A673 (cell line): ENCODE measurements at places on chromosomes 16 and 17.

GRCh38 chr16:34802848-34803599, 1343.6 kb downstream of the TP53TG3F start:
- no peak for DNase-seq

DNA sequence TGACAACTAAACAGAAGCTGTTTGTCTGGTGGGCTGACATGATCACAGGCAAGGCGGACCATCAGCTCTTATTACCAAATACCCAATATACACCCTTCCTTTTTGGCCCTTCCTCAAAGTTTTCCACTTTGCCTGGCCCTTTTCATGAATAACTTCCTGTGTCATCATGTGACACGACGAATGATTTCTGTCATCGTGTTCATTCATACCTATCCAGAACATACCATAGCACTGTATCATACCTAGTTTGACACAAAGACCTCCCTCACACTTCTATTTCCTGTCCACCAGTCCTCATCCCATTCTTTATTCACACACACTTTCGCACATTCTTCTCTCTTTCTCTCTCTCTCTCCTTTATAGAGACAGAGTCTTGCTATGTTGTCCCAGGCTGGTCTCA, 131.8 kb downstream of the STX8 start:
- DNase-seq, result no peak

DNA sequence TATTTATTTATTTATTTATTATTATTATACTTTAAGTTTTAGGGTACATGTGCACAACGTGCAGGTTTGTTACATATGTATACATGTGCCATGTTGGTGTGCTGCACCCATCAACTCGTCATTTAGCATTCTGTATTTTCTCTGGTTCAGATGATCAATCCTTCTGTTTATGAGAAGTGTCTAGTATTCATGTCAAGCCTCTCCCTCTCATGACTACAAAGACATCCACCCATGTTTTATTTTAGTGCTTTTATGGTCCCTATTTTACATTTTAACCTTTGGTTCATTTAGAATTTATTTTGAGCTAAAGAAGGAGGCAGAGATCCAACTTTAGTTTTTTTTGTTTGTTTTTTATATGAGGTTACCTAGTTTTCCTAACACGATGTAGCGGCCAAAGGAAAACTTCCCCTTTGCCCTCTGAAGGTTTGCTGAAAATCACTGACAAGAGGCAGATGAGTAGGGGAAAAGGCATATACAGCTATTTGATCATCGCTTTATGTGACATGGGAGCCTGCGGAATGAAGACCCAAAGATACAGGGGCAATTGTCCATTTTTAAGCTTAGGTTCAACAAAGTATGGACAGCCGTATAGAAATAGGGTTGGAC, 22.4 kb upstream of the AQP8 start:
- DNase-seq, result no peak

GRCh38 chr16:55515111-55515510, 6.2 kb downstream of the LPCAT2 start:
- DNase-seq, result no peak

GRCh38 chr16:88655053-88655732, 4.3 kb upstream of the CYBA start:
- DNase-seq, result no peak

- DNase-seq, result no peak
These were observed 1.7 kb upstream of the STAT3 start for GRCh38 chr17:42389899-42390298.

DNA sequence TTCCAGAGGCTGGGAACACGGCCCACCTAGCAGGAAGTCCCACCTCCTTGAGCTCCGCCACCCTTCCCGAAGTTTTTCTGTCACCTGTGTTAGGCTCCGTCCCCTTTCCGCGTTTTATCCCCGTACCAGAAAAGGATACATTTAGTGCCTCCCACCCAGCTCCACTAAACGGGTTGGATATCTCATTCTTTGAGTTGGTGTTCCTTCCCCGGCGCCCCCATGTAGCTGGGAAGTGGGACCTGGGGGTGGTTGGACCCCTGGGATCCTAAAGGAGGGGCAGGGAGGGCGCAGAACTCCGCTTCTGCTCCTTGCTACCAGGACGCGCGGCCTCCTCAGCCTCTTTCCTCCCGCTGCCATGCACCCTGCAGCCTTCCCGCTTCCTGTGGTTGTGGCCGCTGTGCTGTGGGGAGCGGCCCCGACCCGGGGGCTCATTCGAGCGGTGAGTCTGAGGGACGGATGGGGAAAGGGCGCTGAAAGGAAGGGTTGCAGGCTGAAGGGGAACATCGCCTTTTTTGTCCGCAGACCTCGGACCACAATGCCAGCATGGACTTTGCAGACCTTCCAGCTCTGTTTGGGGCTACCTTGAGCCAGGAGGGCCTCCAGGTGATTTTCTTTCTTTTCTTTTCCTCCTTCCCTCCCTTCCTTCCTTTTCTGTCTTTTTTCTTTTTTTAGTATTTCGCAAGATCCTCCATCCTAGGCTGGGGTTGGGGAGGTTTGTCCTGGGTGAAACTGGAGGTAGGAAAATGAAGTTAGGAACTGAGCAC, 669 bp downstream of the RNF167 start:
- no peak for DNase-seq

GRCh38 chr16:85045641-85046471, 18.3 kb downstream of the KIAA0513 start:
- DNase-seq, result no peak

- no peak for DNase-seq
These were observed 123.1 kb downstream of the SLC39A11 start for GRCh38 chr17:72969293-72969906.

- DNase-seq, result no peak
These were observed 631 bp downstream of the RETREG3 start for GRCh38 chr17:42608305-42609181.
